ENCODE measurements at places on chromosomes 12 and 14. TPM values are rescaled to one million over a fixed set of nuclear protein-coding genes. Genes with fewer than 3 reads are reported as not detected.

CELA1 gene
- polyA plus RNA-seq: not detected

AMN gene
- polyA plus RNA-seq: 19.9 TPM

PPP1R1A gene
- 54.2 TPM for polyA plus RNA-seq

CCDC175 gene
- 0.54 TPM for polyA plus RNA-seq

RNF212B gene
- 1.0 TPM for polyA plus RNA-seq

RAB3IP gene
- polyA plus RNA-seq: 89.6 TPM

ARMH4 gene
- polyA plus RNA-seq: 72.1 TPM

RGS6 gene
- polyA plus RNA-seq: 1.4 TPM

DBX2 gene
- polyA plus RNA-seq: not detected

DNA sequence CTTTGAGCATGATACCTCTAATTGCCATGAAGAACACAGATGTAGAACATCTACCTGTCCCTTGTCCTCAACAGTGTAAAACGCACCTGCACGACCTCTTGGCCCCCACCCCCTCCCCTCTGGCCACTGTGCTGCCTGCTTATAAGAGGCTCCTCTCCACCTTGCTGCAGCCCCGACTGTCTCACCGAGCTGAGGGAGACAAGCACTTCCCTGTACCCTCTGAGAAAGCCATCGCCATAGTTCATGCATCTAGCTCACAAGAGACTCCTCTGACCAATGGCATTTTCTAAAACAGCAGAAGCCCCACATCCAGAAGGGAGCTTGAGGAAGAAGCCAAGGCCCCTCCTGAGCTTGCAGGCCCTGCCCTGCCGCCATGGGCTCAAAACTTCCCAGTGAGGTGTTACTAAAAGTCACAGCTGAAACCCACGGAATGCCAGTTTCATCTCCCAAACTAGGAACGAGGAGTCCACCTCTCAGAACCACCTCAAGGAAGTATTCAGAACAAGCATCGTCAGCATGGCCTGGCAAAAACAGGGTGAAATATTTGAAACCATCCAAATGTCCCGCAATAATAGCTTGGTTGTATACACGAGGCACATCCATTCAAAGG lies 21.5 kb upstream of the ANO2 start:
- DNase-seq: no peak

GRCh38 chr12:8785499-8785898 lies 36.9 kb upstream of the A2ML1 start:
- DNase-seq: no peak

DNA sequence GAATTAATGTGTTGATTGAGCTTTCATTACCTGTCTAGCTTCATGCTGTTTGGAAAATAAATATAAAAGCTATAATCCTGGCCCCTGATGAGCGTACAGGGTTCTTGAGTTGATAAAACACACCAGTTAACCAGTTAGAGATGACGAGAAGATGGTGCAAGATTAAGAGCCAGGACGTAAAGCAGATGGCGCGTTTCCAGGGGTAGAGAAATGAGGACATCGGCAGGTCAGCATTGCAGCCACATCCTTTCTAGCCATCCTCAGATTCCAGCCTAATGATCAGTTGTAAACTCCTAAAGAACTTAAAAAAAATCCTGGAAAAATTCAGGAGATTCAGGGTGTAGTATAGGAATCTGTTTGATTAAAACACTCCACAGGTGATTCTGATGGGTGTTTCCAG lies 203.7 kb downstream of the CACNA1C start:
- no peak for DNase-seq

DNA sequence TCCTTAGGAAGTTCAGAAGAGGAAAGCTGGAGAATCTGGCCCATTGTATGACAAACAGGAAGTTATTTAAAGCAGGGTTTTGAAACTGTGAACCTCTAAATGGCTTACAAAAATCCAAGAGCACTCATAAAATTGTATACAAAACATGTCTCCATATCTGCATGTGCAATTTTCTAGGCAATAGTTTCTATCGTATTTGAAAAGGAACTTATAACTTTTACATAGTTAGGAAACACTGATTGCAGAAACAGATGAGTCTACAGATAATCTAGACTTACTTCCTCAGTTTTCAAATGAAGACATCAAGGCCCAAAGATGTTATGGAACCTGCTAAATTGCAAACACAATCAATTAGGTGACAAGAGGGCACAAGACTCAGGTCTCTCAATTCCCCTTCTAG lies 53.3 kb upstream of the ETV6 start:
- DNase-seq: no peak

GRCh38 chr12:106136263-106136662 lies 2.5 kb downstream of the NUAK1 start:
- peak; percentile 73 for DNase-seq

GRCh38 chr12:31120392-31121008 lies 46.8 kb downstream of the DDX11 start:
- no peak for DNase-seq

DNA sequence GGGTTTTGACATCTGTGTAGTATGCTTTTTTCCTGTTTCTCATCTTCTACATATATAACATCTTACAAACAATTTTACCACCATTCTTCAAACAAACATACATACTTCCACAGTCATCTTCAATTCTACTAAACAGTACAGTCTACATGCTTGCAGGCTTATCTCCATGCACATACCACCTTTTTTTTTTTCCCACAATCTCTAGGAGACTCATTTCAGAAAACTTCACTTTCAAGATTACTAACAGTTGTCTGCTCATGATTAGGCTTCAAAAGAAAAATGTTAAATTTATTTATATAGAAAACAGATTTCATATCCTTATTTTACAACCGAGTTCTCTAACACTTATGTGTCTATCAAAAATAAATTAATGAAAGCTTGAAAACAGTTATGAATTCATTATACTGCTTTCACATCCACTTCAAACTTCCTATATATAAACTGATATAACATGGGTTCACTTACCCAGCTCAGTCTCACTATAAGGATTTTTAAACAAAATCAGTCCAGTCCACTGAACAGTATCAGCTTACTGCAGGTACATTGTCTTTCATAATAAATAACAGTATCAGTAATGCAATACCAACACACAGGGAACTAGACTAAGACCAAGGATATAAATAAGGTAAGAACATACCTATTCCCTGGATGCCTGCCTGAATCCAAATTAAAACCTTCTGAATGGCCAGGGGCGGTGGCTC lies 42.5 kb downstream of the LRP6 start:
- DNase-seq: no peak

GRCh38 chr12:13170892-13171490 lies 25.5 kb upstream of the EMP1 start:
- DNase-seq: no peak

DNA sequence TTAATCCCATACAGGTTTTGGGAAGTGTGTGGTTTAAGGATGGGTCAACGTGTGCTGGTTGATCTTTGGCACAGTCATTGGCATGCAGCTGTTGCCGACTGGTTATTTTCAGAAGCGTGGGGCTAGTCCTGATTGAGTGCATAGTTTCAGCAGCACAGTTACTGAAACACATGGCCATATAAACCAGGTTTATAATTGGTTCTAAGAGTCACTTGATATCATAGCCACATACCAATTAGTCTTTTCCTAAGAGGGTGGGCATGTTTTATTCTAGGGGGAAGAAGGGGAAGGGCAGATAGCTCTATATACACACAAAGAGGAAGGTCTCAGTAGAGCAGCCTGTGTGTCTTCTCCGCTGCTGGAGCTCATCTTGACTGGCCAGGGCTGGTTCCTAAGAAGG lies 11.0 kb upstream of the RPS6KL1 start:
- no peak for DNase-seq

- no peak for DNase-seq
Measured at GRCh38 chr14:53620317-53620716, 336.3 kb downstream of the BMP4 start.

DNA sequence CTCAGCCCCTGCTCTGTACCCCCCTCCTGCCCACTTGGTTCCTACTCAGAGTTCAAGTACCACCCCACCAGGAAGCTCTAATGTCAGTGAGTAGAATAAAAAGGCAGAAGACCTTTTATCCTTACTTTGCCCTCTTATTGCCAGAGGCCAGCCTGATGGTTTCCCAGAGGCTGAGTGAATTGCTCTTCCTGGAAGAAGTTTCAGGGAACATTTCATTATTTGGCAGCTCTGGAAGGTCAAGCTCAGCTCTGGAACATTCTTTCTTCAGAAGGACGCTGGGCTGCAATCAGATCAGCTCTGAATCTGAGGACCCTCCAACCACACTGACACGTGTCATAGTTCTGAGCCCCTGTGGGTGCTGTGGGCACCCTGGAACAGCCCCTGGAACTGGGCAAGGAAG lies 188.9 kb downstream of the ETV6 start:
- DNase-seq: no peak

- no peak for DNase-seq
Measured at GRCh38 chr12:8852119-8852518, 29.7 kb downstream of the A2ML1 start.

GRCh38 chr12:57237596-57237931 lies 8.1 kb downstream of the SHMT2 start:
- no peak for DNase-seq

DNA sequence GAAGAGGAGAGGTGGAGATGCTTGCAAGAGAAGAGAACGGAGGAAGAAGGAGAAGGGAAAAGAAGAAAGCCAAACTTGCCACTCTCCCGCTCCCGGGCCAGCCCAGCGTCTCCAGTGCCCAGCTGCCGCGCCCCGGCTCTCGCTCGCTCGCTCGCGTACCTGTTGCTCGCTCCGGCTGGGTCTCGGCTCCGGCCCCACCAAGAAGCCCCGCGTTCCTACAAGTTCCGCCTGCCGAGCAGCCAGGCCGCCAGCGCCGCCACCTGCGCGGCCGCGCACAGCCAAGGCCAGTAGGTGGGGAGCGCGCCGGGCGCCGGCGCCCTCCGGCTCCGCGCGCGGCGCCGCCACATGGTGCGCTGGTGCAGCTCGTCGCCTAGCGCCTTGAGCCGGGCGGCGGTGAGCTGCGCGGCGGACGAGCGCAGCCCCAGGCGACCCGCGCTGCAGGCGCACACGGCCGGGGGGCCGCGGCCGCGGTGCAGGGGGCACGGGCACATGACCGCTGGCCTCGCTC lies 370 bp downstream of the HRK start:
- no peak for DNase-seq

All from renal cortex interstitium (tissue), 15 donors.